Common myeloid progenitor, CD34-positive (primary cell): ENCODE measurements at places on chromosomes 11 and 22.

GRCh38 chr11:30423279-30423648 lies 100.4 kb downstream of the ARL14EP start:
- DNase-seq: no peak

DNA sequence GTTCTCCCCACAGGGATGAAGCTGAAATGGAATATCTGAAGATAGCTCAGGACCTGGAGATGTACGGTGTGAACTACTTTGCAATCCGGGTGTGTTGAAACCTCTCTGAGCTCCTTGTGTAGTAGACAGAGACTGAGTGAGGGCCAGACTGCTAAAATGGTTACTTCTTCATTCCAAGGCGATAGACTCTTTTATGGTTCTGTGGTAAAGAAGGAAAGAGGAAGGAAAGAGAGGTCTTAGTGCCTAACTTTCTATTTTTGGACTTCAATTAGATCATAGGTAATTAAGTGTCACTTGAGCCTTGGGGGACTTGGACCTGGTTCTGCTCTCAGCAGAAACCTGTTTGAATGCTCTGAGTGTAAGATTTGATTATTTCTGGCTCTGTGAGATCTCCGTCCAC lies 54.7 kb downstream of the NF2 start:
- DNase-seq: peak; percentile 85

DNA sequence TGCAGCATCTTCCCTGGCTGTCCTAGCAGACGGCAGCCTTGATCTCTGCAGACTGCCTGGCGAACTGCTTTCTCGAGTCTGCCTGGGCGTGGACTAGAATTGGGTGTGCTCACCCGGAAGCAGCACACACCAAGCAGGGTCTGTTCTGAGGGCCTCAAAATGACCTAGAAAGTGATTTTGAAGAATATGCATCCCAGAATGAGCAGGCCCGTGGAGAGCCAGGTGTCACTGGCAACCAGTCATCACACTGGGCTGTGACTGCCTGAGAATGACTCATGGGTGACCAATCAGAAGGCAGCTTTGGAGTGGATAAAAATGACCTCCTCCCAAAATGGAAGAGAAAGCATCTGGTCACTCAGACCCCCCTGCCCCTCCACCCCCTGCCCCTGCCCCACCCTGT lies 114.9 kb upstream of the NECTIN1 start:
- no peak for DNase-seq

- no peak for DNase-seq
Observed at GRCh38 chr11:133693110-133693509, 152.2 kb downstream of the SPATA19 start.

DNA sequence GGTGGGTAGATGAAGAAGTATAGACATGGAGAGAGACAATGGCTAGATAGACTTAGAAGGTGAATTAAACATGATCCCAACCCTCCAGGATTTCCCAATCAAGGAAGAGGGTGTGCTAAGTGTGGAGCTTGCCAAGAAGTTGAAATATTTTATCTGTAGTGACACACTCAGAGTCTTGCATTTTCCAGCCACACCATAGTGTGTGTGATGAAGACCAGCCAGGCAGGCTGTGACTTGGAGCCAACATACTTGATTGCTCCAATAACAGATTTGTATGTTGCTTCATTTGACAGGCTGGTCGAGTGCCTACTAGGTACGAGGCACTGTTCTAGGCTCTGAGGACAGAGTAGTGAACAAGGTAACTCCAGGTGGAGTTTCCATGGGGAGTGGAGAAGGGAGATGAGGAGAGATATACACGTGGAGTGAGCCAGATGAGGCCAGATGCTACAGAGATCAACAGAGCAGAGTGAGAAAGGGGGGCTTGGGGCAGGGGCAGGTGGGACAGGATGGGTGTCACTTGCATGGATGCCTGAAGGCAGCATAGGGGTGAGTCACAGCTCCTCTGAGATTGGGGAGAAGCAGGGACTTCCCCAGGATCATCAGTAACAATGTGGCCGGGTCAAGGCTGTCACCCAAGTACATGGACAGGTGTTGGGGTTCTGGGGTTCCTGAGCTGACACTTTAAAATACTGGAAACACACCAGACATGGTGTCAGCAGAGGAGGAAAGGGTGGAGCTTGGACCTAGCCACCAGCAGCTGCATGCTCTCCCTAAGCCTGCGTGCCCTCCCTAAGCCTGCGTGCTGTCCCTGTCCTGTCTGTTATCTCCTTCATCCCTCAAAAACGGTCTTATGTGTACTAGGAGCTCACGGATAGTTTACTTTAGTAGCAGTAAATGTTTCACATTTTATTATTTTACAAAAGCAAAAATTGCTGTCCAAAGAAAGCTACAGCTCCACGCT lies 23.6 kb downstream of the PDGFB start:
- peak; percentile 49 for DNase-seq

- DNase-seq: no peak
Observed at GRCh38 chr22:19057999-19058491, 64.2 kb downstream of the DGCR2 start.

DNA sequence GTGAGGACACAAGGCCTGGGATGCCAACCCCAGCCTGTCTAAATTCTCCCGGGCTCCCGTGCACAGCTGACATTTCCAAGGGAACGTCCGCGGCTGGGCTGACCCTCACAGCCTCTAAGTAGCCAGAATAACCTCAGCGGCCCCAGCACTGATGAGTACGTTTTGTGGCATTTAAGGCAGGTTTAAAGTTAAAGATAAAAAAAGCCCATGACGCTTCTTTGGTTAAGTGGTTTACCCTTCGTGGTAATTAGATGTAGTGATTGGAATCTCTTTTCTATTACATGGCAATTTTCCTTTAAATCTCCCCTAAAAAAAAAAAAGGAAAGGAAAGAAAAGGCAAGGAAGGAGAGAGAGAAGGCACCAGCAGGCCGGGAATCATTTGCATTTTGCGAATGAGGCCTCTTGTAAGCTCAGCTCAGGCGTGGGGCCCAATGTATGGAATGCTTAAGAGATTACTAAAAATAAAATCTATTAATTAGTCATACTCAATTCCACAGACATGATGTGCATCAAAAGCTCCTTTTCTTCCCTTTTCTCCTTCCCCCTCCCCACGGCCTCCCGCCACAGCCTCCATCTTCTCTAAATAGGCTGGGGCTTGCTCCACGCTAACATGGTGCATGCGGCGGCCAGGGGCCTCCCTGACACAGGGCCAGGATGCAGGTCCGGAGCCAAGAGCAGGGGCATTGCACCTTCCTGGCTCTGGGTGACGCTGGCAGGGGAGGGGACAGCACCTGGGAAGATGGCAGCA lies 44.1 kb downstream of the MACROD1 start:
- no peak for DNase-seq

DNA sequence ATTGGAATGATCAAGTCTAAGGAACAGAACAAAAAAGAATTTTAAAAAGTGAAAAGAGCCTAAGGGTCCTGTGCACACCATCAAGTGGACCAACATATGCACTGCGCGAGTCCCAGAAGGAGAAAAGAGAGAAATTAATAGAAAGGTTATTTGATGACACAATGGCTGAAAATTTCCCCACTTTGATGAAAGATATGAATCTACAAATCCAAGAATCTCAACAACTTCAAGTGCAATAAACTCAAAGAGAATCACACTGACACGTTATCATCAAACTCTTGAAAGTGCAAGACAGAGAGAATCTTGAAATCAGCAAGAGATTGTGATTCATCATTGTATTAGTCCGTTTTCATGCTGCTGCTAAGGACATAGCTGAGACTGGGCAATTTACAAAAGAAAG lies 230.8 kb downstream of the ADAMTS15 start:
- no peak for DNase-seq

GRCh38 chr11:121321614-121322243 lies 29.2 kb downstream of the SC5D start:
- peak; percentile 55 for DNase-seq
